ENCODE measurements at places on chromosomes 4 and X.

DNA sequence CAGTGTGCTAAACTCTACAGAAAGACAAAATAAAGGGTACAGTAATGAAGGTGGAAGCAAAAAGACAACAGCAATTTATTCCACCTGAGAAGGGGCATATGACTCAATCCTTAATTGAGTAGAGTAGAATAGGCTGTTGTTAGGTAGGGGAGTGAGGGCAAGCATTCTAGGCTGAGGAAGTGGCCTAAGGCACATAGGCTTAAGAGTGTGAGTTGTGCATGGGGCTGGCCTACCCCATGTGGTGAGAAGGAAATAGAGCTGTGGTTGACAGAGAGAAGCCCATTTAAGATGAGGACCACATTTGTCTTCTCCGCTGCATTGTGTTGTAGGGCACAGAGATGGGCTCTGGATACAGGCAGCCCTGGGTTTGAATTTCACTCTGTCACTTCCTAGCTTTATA is 3.4 kb upstream of the ZCCHC18 start:
- no peak for DNase-seq

- no peak for DNase-seq
Measured at GRCh38 chr4:13452927-13453579, 31.1 kb downstream of the RAB28 start.

- DNase-seq: no peak
Measured at GRCh38 chr4:115720611-115721010, 607.2 kb upstream of the NDST4 start.

DNA sequence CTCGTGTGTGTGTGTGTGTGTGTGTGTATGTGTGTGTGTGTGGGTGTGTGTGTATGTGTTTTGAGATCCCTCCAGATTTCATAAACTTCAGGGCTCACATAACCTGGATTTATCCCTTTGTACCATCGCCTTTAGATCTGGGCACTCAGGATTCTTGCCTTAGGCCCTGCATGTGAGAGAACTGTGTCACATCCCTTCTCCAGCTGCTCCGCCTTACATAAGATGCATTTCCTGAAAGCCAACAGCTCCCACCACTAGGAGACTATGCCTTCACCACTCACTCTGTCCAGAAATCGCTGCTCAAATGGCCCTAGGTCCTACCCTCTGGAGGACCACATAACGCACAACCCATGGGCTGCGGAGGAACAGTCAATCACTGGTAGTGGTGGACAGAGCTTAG is 348.8 kb downstream of the CCSER1 start:
- no peak for DNase-seq

DNA sequence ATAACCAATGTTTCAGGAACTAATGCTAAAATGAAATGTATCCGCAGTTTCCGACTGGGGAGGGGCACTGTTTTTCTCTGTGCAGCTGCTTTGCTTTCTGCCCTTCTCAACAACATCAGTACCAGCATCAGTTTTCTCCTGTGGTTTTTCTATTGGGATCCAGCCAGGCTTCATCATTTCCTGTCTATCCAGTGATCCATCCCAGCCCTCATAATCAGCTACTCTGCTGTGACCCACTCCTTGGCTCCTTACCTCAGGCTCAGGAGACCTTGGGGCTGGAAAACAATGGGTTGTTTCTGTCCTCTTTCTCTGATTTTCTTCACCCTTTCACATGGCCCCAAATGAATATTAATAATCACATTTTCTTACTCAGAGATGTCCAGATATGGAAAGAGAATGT is 222.2 kb upstream of the DKK2 start:
- DNase-seq: no peak

GRCh38 chr4:91325495-91325894 is 978.3 kb upstream of the GRID2 start:
- no peak for DNase-seq
